CD8-positive, alpha-beta T cell (primary cell): ENCODE measurements at places on chromosomes 5 and 9.

GRCh38 chr5:51652980-51653379 lies 269.7 kb downstream of the ISL1 start:
- DNase-seq, result no peak

DNA sequence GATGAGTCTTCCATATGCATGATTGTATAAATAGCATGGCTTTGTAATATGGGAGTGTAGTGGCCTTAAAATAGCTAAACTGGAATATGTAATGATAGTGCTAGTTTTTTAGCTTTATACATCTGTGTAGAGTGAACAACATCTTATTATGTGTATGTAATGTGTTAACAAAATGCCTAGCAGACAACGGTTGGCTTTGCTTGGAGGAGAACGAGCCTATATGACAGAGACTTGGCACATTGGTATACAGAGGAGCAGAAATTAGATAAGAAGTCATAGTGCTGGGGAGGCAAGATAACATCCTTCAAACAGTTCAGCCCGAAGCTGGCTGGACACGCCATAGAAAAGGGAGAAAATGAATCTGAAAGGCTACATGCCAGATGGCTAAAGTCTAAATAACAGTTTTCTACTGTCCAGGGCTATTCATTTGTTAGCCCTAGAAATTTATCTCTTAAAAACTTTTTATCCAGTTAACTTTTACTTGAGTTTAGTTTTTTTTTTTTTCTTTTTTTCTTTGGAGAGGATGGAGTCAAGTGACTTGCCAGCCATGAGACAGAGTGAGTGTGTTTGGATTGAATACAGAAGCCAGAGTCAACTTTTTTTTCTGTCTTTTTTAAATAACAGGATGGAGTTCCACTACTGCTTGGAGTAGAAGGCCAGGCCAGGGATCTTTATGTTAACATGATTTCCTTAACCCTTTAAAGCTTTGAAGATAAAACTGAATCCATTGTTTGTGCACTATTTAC lies 214.4 kb upstream of the ACTBL2 start:
- no peak for DNase-seq

DNA sequence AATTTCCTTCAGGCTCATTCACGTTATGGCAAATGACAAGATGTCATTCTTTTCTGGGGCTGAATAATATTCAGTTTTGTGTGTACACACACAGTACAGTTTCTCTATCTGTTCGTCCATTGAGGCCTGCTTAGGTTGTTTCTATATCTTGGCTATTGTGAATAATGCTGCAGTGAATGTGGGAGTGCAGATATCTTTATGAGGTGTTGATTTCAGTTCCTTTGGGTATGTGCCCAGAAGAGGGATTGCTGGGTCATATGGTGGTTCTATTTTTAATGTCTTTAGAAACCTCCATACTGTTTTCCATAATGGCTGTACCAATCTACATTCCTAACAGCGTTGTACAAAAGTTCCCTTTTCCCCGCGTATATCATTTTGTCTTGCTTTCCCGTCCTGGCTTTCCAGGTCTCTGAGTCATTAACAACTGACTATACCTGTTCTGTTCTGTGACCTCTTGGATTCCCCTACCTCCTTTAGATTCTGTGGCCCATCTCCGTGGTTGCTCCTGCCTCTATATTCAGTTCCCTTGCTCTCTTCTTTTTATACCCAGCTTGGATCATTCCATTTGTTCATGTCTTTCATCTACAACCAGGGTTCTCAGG lies 6.8 kb downstream of the SNX30 start:
- DNase-seq, result no peak

DNA sequence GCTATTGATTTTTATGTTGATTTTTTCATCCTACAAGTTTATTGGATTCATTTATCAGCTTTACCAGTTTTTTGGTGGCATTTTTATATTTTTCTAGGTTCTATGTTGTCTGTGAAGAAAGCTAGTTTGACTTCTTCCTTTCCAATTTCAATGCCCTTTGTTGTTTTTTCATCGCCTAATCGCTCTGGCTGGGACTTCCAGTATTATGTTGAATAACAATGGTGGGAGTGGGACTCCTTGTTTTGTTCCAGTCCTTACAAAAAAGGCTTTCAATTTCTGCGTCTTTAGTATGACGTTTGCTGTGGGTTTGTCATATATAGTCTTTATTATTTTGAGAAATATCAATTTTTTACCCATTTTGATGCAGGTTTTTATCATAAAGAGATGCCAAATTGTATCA lies 175.6 kb upstream of the CCNH start:
- no peak for DNase-seq

- DNase-seq, result no peak
These were observed 155.0 kb upstream of the CLINT1 start for GRCh38 chr5:158013939-158014338.

DNA sequence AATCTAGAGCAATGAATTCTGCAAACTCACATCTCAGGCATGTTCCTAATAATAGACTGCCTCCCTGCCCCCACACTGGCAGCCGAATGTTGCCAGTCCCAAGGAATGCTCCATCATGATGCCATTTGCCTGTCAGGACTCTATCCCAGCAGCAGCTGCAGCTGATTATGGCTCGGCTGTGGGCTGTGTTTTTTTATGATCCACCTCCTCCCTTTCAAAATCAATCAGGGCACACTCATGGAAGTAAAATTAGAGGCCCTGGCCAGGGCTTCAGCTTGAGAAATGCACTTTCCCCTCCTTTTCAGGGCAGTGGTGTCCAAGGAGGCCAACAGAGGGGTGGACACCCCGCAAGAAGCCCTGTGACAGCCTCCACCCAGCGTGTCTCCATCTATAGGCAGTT lies 176.7 kb upstream of the S1PR3 start:
- DNase-seq, result no peak

DNA sequence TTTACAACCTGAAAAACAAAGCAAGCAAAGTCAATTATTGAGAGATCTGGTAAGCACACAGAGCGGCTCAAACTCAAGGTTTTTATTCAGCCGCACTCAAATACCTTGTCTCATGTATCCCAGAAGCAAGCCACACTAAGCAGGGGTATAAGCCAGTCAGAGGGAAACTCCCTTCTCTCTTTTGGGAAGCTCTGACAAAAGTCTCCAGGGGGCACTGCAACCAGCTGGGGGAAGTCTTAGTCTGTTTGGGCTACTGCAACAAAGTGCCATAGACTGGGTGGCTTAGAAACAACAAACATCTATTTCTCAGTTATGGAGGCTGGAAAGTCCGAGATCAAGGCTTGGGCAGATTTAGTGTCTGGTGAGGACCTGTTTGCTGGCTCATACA lies 246.0 kb downstream of the ENC1 start:
- DNase-seq, result no peak

- peak; percentile 67 for DNase-seq
These were observed 20.0 kb upstream of the RUFY1 start for GRCh38 chr5:179530069-179530998.

- no peak for DNase-seq
These were observed 8.6 kb downstream of the GOLGA1 start for GRCh38 chr9:124932333-124932732.

DNA sequence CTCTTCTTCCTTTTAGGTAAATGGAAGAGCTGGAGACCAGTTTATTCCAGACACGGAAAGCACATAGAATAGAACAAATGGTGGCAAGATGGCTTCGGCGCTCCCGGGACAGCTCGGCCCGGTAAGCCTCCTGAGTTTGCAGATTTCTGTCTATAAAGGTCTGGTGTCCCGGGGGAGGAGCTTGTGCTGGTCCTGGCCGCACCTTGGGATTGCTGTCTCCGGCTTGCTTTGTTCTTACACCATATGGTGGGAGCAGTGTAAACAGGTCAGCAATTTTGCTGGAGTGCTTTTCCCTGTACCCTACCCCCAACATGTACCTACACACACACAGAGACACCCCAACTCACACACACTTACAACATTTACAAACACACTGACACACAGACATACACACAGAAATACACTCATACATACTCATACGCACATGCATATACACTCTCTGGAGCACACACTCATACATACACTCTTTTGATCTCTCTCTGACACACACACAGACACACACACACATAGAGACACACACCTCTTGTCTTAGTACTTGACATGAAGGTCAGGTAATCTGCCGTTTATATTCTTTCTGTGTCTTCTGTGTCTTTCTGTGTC lies 42.0 kb downstream of the FRMPD1 start:
- no peak for DNase-seq

DNA sequence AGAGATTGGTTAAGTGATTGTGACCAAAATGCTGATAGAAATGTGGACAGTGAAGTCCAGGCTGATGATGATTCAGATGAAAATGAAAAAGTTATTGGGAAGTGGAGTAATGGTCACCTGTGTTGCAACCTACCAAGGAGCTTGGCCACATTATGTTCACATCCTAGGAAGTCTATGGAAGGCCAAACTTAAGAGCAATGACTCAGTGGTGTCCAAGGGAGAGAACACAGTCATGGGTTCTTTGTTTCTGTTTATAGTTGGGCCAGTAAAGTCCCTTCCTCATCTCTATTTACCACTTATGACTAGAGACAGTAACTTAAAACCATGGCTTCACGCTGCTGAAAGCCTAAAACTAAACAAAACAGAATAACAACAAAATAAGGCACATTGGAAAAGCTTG lies 555.3 kb upstream of the DAB2 start:
- DNase-seq, result no peak

DNA sequence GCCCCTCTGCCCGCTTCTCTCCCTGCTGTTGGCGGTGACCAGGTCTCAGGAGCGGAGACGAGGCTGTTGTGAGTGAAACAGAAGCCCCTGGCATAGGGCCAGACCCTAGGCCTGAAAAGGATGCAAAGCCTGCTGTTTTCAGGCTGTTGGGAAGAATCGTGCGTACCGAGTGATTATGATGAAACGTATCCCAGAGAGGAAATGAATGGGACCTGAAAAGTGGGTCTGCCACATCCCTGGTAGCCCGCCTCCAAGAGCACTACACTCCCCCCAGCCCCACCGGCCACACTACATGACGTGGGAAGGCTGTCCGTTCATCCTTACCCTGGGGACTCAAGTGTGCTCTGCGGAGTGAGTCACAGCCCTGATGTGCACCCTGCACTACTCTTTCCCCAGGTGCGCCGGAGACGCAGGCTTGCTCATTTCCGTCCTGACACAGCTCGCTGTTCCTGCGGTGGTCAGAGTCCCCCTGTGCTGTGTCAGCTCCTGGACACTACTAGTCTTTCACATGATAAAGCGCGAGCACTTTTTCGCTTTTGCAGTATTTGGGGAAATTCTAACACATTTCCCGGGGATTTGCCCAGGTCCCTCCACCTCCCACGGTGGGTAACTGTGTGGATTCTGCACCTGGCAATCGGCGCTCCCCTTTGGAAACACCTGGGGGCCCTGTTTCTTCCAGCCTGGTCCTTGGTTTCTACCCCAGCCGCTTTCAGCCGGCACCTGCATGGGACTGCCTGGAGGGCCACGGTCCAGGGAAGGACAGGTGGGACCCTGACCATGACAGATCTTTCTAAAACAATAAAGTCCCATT lies 91.5 kb downstream of the ANKRD33B start:
- DNase-seq, result no peak

GRCh38 chr9:113495526-113495925 lies 32.0 kb downstream of the RGS3 start:
- DNase-seq, result no peak

- no peak for DNase-seq
These were observed 123.1 kb upstream of the ZNF608 start for GRCh38 chr5:124869426-124870033.

GRCh38 chr5:176412517-176413254 lies 3.7 kb downstream of the CLTB start:
- no peak for DNase-seq

DNA sequence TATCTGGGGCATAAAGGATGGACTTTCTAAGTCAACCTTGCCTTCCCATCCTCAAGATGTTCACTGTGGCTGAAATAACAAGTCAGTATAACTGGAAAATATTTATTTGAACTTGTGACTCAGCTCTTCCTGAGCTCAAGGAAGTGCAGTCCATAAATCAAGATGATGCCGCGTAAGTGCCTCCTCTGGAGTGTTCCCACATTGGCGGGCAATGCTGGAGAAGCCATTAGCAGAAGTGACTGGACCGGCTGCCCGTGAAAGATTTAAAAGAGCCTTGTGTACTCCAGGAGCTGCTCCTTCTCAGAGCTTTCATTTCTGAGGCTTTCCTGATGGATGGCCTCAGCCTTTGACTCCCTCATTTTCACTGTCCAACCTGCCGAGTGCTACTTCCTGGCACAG lies 17.4 kb downstream of the TMOD1 start:
- no peak for DNase-seq

GRCh38 chr5:120101771-120102170 lies 362.3 kb upstream of the PRR16 start:
- DNase-seq, result no peak

DNA sequence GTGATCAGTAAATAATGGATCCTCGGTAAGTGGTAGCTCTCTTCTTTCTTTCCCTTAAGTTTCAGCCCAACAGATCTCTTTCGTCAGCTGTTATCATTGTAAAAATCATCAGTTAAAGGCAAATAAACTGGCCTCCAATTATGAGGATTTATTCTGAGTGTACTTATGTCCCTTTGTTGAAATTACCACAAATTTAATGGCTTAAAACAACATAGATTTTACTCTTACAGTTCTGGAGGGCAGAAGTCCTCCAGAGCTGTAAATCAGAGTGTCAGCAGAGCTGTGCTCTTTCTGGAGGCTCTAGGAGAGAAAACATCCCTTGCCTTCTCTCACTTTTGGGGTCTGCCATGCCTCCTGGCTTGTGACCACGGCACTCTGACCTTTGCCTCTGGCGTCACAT lies 104.6 kb downstream of the INSYN2B start:
- DNase-seq, result no peak

DNA sequence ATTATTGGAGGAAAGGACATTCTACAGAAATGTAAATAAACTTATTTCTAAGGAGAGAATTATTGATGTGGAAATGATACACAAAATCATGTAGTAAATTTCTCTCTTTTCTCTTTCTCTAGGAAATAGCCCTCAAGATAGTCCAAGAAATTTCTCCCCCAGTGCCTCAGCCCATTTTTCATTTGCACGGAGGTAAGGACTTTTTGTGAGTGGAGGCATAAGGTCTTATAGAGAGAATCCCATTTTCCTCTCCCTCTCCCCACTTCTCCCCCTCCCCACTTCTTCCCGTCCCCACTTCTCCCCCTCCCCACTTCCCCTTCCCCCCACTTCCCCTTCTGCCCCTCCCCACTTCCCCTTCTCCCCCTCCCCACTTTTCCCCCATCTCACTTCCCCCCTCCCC lies 106.6 kb downstream of the CD180 start:
- no peak for DNase-seq

GRCh38 chr5:33997331-33997983 lies 10.4 kb downstream of the AMACR start:
- DNase-seq, result no peak

GRCh38 chr5:161897033-161897432 lies 49.1 kb downstream of the GABRA1 start:
- DNase-seq, result no peak

GRCh38 chr5:173789031-173789920 lies 98.9 kb upstream of the CPEB4 start:
- no peak for DNase-seq

DNA sequence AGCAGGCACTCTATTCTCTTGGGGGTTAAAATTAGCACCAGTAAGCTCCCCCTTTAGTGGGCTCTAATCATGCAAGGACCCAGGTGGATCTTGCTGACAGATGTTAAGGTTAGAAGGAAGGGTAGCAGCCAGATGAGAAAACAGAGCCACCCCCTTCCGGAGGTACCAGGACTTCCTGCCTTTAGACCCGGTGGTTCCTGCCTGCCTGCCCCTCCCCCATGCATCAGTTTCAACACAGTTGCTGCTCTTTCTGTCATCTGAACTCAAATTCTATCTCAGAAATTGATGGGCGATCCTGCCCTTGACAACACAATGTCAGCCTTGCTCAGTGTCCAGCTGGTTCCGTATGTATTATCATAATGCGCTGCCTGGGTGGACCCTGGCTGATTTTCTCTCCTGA lies 287.3 kb downstream of the EBF1 start:
- peak; percentile 50 for DNase-seq

- no peak for DNase-seq
These were observed 205.7 kb downstream of the GAS1 start for GRCh38 chr9:86741311-86742208.
